Liver (tissue), 10 donors: ENCODE measurements at places on chromosomes 3 and 15. TPM values are rescaled to one million over a fixed set of nuclear protein-coding genes. Genes with fewer than 3 reads are reported as not detected.

DNA sequence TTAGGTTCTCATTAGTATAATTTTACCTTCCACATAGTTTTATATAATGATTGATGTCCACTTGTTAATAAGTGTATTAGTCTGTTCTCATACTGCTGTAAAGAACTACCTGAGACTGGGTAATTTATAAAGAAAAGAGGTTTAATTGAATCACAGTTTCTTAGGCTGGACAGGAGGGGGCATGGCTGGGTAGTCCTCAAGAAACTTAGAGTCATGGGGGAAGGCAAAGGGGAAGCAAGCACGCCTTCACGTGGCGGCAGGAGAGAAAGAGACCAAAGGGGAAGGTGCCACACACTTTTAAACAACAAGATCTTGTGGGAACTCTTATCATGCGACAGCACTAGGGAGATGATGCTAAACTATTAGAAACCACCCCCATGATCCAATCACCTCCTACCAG lies 19.2 kb downstream of the DZIP3 start:
- no peak for DNase-seq

DNA sequence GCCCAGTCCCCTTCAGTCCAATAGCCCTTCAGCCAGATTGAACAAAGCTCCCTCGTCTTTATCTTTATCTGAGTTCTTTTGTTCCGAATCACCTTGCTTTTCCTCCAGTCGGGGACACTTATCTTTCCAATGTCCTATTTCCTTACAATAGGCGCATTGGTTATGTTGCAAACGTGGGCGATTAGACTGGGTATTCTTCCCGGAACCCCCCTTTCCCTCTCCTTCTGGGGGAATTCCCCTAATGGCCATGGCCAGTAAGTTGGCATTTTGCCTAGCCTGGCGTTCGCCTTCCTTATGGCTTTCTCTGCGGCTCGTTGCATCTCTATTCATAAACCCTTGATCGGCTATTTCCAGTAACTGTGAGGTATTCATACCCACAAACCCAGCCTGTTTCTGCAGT lies 82.2 kb upstream of the VEPH1 start:
- DNase-seq = no peak

GOLGA8N gene
- polyA plus RNA-seq = 1.2 TPM

DNA sequence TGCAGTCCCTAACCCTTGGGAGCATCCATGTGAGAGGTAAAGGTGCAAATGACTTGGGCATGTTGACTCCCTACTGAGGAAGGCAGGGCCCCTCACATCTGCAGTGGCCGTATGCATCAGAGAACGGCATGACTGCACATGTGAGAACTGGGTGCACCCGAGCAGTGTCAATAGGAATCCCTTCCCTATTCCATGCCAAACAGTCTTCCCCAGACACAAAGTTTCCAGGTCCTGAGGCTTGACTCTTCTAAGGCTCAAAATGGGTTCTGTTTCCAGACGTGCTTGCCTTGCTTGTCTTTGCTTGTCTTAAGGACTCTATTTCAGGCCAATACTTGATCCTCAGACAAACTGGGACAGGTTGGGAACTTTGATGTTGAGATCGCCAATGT lies 20.5 kb upstream of the ANPEP start:
- DNase-seq = no peak

- DNase-seq = peak; percentile 40
These were observed 749 bp downstream of the RAB8B start for GRCh38 chr15:63189941-63190768.
